ENCODE measurements at places on chromosomes 1 and 21.

GRCh38 chr1:203124011-203124410, 3.5 kb upstream of the ADORA1 start:
- DNase-seq: peak; percentile 26

DNA sequence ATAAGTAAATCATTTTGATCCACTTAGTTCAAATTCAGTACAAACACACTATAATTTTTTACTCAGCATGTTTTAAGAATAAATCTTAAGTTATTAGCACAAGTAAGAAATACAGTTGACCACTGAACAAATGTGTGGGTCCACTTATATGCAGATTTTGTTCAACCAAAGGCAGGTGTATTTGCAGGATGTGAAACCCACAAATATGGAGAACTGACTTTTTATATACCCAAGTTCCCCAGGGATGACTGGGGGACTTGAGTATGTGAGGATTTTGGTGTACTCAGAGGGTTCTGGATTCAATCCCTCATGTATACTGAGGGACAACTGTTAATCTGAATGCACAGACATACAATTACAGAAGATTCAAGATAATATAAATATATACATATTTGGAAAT, 25.7 kb upstream of the ERICH3 start:
- DNase-seq: no peak

GRCh38 chr21:44533891-44534627, 5.9 kb downstream of the KRTAP10-1 start:
- peak; percentile 10 for DNase-seq

GRCh38 chr1:24932284-24932683, 2.2 kb upstream of the RUNX3 start:
- peak; percentile 78 for DNase-seq

DNA sequence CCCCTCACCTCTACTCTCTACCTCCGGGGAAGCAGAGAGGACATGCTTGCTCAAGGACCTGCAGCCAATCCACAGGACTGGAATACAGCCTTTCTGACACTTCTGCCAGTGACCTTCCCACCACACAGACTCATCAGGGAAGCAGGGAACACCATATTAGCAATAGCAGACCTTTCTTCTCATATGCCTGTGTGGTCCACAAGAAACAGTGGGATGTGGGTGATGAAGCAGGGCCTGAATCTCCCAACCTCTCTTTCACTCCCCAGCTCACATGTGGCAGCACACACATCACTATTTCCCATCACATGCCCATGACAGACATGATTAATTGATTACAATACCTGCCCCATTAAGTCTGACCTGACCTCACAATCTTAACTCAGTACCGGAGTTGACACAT, 695.1 kb downstream of the MATN1 start:
- DNase-seq: no peak

DNA sequence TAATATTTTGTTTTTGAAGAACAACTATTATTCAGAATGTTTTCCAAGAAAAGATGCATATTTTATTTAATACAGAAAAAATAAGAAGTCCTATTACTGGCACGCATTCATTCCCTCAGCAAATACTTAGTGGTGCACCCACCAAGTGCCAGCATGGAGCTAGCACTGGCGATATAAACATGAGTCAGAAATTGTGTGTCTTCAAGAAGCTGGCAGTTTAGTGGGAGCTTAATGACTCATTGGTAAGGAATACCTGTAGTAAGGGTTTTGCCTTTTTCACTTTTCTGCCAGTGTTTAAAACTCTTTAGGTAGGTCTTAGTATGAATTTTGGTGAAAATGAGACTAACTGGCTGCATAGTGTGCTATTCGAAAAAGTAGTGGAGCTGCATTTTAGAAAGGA, 6.3 kb downstream of the MAGI3 start:
- DNase-seq: no peak

GRCh38 chr1:20153000-20153418, 13.9 kb downstream of the PLA2G2F start:
- no peak for DNase-seq

DNA sequence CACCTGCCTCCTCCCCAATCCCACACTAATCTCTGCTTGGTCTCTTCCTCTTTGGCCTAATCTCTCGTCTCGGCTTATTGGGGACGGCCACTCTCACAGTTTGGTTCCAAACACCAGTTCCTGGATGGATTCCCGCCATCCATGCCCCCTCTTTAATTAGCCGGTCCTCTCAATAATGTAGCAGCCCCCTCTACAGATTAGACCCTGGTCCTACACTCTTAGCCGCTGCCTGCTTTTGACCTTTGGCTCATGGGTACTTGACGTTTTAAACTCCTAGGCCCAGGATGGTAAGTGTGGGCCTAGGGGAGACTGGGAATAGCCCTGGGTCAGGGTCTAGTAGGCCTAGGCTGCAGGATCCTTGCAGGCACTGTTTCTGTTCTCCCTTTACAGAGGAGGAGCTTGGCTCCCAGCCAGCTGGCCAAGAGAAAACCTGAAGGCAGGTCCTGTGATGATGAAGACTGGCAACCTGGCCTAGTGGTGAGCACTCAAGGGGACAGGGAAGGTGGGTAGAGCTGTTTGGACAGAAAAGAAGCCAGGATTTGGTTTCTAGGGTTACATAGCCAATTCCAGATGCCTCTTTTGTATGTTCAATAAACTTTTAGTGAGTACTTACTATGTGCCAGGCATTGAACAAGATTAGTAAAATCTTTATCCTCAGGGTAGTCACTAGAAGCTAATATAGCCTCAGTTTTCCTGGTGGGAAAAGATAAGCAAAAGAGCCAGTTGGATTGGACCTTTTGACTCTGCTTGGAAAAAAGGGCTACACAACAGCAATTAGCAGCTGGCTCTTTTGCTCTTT, 758 bp downstream of the RAD54L start:
- DNase-seq: peak; percentile 49

DNA sequence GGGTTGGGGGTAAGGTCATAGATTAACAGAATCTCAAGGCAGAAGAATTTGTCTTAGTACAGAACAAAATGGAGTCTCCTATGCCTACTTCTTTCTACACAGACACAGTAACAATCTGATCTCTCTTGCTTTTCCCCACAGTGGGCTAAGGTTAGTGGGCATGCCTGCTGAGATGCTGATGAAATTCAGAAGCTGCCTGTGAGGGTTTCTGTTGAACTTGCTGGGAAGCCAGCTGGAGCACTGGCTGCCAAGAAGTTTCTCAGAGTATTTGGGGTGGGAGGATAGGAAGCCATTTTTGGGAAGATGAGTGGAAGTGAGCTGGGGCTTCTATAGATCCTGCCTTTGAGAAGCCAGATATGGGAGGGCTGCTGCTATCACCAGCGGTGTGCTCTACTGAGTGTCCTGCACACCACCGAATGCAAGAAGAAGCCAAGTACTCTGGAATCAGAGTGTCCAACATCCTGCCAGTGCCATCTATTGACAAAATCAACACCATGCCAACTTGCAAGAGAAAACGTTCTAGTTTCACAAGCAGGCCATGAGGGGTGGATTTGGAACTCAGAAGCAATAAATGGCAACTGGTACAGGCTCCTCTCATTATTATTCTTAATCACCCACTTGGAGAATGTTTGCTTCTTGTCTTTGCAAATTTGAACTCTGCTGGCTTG, 102.7 kb downstream of the PTPRU start:
- DNase-seq: no peak

DNA sequence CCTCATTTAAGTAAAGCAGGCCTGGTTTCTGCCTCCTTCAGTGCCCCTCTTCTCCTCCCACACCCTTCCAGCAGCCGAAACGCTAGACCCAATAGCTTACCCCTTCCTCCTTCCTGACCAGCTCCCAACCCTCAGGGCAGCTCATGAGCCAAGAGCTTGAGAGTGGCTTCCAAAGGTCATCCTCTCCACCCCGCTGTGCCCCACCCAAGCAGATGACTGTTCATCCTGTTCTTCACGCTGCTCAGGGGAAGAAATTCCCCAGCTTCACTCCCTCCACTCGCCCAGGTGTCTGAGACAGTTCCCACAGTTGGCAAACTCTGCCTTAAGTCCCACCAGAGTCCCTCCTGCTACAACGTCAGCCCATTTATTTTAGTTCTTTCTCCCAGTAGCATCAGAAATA, 23.4 kb downstream of the ARHGEF19 start:
- no peak for DNase-seq

DNA sequence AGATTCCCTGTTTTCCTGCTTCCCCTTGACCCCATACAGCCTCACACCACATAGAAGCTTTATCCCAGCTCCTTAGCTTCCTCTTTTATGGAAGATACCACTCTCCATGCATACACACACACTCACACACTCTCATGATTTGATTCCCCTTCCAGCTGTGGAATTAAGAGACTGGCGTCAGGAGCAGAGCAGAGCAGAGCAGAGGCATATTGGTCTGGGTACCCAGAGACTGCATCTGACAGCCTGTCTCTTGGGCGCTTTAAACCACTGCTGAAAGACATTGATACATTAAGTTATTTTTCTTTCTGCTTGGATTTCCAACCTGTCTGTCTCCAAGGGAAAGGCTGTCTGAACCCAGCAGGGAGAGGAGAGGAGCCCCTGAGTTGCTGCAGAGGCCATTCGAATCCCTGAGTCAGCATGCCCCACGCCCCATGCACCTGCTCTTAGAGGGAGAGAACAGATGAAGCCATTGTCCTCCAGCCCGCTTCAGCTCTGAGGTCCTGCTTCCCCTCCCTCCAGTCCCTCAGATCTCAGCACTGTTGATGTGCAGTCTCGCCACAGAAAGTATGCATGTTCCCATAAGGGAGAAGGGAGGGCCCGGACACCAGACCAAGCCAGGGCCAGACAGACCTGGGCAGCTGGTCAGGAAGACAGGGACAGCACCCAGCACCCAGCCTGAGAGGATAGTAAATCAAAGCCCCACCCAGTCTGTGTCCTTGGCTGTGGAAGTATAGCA, 66.7 kb upstream of the GJB5 start:
- no peak for DNase-seq

GRCh38 chr1:29172415-29172939, 9.2 kb downstream of the SRSF4 start:
- no peak for DNase-seq

- no peak for DNase-seq
Measured at GRCh38 chr1:67626861-67627235, 58.2 kb upstream of the GADD45A start.

All from right forelimb (tissue), 1 donor.